ENCODE measurements at places on chromosomes 4 and X.

- DNase-seq: no peak
Measured at GRCh38 chr4:40915318-40916217, 165.8 kb downstream of the NSUN7 start.

DNA sequence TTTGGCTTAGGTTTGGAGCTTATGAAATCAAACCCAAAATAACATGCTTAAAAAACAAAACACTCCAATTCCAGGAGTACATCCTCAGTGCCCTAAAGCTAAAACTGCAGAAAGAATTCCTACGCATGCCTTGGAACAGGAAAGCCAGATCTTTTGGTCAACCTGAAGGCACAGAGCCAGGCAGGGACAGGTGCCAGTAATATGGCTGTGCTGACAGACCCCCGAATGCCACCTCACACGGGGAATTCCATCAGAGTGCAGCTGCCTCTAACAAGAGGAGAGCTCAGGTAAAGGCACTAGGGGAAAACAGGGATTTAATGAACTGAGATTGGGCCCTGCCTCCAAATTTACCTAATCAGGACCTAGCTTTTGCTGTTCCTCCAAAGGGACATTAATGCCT lies 77.1 kb downstream of the SHISA3 start:
- no peak for DNase-seq

GRCh38 chr4:61173799-61174198 lies 26.3 kb upstream of the ADGRL3 start:
- DNase-seq: no peak

DNA sequence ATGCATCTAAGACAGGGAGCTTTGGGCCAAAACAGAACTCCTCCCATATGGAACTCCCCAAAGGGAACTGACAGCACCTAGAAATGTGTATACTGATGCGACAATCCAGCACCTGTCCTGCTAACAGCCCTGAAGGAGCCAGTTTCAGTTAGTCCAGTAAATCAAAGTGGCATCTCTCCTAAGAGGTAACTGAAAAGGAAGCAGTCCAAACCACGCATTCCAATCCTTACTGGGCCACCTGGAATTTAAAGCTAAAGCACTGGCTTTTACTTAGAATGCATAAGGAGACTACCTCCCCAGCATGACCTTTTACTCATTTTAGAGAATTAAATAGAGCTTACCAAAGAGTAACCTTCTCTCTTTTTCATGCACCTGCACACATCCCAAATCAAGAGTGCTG lies 586.8 kb upstream of the PITX2 start:
- DNase-seq: no peak

DNA sequence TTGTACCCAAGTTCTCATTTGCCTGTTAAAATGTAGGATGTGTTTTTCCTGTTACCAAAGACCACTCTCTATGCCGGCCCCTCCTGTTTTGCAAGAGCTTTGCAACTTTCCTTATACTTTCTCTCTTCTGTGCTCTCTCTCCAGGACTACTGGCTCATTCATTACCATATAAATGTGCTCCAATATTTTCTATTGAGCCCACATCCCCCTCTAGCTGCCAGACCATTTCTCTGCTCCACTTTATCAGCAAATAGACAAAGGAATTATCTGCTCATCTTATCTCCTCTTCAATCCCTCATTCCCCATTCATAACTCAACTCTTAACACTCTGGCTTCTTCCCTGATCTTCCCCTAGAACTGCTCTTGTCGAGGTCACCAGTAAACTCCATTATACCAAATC lies 33.6 kb downstream of the RPGR start:
- no peak for DNase-seq

DNA sequence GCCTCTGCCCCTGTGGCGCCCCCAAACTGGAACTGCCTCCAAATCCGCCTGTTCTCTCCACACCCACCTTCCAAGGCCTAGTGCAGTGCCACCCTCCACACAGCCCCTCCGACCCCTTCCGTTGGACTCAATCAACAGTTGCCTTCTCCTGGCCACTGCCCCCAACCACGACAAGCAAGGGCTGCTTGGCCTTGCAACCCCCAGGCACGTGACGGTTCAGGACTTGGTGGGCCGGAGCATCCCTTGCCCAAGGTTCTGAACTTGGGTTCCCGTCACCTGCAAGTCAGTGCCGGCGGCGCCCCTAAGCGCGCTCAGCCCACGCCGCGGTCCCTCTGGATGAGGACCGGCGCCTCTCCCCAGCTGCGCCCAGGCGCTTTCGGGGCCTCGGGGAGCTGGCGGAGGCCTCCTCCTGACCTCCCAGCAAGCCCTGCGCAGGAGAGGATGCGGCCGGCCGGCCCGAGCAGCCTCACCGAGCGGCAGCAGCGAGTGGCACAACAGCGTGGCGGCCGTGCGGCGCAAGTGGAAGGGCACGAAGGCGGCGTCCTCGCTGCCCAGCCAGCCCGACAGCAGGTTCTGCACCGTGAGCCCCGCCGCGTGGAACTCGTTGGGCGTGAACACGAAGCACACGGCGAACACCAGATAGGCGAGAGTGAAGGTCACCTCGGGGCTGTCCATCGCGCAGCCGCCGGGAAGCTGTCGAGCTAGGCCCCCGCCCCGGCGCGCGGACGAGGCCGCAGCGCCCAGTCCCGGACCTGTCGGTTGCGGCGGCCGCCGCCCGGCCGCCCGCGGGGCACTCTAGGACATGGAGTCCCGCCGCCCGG lies 750 bp downstream of the TMEM129 start:
- peak; percentile 58 for DNase-seq

DNA sequence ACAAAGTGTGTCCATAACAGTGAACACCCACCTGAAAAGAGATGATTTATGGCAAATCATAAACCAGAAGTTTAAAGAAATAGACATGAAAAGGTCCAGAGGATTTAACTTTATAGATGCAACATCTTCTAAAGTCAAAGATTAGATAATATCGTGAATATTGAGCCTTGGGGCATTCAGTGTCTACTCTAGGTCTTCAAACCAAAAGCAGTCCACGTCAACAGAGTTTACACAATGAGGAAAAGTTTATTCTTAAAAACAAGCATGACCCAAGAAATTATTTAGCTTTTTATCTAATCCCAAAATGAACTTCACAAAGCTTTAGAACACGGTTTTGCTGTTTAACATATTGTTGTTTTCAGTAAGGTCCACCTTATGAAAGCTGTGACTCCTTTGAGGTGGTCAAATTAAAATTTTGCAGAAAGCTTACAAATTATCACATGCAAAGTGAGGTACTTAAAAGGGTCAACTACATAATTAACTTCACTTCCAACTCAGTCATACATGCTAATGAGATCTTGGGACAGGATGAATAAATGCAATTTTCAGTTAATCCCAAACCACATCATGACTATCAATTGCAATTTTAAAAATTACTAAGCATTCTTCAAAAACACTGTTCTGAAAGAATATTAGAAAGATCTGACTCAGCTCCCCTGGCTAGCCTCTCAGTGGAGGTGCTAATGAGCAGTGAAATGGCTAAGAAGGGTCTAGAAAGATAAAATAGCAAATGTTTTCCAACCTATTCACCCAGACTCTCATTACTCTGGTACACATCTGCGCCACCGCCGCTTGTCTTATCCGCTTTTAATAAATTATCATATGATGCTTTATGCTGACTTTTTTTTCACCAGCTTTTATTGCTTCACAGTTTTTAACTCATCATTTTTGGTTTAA lies 92.4 kb upstream of the WDR17 start:
- DNase-seq: no peak

- no peak for DNase-seq
Measured at GRCh38 chr4:180285796-180286195, 1957.4 kb upstream of the TENM3 start.

GRCh38 chr4:170652571-170652970 lies 562.8 kb upstream of the AADAT start:
- no peak for DNase-seq

DNA sequence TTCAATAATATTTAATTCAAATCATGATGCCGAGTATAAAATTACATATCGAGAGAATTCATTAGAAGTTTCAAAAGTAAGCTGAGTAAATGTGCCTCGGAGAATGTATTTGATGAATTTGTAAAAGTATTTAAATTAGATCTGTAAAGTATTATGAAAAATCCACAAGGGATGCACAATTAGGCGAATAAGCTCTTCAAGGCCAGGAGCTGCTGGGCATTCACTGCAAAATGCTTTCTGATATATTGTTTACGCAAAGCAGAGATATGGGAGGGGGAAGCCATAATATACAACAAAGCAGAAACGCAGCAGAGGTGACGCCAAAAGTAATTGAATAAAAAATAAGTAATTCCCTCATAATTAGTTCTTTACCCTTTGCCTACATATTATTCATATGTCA lies 1121.5 kb upstream of the TENM3 start:
- DNase-seq: no peak

Data from stimulated activated CD4-positive, alpha-beta T cell treated with anti-CD3 and anti-CD28 coated beads, Interleukin-2, amount 100 ng/mL, for 24 hours (primary cell).